ENCODE measurements at places on chromosomes 7 and 10.
A peak's percentile ranks its signal among the peaks of the same experiment; 100 is the strongest.

DNA sequence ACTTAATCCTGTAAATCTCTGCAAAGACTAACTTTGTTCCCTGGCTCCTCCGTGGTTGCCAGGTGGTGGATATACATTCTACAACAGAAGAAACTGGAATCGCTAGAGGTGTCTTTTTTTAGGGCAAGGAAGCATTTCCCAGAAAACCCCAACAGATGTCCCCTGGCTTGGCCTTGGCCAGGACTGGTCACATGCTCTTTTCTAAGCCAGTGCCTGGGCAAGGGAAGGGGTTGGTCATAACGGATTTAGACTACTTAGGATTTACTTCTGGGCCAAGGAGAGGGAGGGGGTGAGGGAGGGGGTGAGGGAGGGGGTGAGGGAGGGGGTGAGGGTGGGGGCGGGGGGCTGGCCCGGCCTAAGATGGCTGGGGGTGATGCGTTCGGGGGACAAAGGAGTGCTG lies 105.7 kb downstream of the SNX10 start:
- no peak for DNase-seq

GRCh38 chr7:94145602-94146001 lies 141.4 kb upstream of the BET1 start:
- peak; percentile 19 for DNase-seq

DNA sequence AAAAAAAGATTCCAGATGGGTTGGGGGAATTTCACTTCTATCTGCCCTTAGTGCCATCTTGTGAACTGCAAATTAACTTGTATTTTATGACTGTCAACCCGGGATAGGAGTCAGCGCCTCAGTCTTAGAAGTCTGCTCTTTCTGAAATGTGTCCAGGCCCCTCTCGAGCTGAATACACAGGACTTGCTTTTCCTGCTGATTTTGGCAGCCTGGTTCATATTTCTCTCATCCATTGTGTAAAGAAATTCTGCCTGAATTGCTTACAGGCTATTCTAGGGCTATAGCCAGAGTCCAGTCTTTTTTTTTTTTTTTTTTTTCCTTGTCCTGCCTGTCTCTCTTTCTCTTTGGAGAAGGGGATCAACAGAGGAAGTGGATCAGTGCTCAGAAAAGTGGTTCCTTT lies 24.6 kb downstream of the GATA3 start:
- no peak for DNase-seq

DNA sequence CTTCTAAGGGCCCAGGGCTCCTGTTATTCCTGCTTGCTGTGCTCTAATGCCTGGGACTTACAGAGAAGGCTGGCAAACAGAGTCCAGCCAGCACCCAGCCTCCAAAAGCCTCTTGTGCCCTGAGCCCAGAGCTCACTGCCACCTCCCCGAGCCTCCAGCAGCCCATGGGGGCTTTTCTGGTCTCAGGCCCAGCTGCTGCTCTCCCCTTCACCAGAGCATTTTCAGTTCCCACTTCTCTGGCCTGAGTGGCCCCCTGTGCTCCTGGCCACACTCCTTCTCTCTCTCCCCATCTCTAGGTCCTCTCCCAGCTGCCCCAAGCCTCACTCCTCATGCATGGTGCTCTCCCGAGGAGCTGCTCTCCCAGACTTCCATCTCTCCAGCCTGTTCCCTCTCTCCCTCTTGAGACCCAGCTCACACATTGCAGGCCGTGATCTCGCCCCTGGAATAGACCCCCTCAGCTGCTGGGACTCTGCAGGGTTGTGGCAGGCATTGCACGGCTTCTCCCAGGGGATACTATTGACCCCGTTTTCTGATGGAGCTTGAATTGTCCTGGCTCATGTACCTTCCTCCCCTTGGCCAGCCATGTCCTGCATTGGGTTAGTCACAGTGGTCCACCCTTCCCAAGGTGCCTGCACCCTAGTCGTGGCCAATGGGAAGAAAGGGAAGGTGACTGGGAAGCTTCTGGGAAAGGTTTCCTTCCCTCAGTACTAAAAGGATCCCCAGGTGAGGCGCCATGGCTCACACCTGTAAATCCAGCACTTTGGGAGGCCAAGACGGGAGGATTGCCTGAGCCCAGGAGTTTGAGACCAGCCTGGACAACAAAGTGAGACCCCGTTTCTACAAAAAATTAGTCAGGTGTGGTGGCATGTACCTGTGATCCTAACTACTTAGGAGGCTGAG lies 9.0 kb upstream of the RASSF4 start:
- no peak for DNase-seq

DNA sequence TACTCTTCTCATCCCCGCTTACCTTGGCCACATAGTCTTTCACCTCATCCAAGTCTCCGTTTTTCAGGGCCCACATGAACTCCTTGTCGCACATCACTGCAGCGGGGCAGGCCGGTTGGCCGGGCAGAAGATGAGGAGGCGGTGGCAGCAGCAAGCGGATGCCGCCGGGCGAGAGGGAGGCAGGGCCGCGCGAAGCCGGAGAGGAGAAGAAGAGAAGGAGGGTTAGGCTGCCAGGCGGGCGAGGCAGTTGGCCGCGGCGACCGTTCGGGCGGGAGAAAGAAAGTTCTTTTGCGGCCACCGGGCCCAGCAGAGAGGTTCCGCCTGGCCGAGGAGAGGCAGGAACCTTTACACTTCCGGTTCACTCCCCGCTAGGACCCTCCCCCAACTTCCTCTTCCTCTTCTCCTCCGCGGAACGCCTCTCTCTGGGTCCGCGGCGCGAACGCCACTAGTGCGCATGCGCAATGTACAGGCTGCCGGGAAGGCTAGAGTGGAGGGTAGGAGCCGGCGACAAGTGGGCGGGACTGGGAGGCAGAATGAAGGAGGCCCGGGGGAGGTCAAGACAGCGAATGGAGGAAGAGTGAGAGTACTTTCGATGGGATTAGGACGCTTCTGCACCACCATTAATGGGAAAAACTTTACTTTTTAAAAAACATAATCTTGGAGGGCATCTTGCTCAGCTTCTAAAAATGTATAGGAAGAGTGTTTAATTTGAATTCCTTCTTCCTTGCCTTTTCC lies at the start of gene MTPN:
Gene MTPN (minus strand): TSS at position 353 of the 735 bp plus-strand sequence. CDS start 259 bp downstream, at position 94.
- peak; percentile 97 for DNase-seq

DNA sequence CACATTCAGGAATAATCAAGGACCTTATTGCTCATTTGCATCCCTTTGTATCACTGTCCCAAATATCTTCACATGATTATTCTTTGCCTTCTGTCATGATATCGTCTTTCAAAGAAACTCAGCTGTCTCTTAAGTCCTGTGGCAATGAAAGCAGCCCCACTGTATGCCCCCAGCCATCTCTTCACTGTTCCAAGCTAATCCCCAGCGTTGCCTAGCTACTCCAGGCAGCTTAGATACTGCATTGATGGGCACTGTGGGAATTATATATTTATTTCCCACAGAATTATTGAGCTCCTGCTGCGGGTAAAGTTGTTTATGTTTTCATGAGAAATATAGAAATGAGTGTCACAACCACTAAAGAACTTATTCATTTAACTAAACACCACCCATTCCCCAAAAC lies 38.8 kb downstream of the SND1 start:
- no peak for DNase-seq

- peak; percentile 15 for DNase-seq
Measured at GRCh38 chr10:21814866-21815265, 188.7 kb downstream of the DNAJC1 start.

- peak; percentile 22 for DNase-seq
Measured at GRCh38 chr10:3499120-3499519, 285.9 kb downstream of the KLF6 start.

DNA sequence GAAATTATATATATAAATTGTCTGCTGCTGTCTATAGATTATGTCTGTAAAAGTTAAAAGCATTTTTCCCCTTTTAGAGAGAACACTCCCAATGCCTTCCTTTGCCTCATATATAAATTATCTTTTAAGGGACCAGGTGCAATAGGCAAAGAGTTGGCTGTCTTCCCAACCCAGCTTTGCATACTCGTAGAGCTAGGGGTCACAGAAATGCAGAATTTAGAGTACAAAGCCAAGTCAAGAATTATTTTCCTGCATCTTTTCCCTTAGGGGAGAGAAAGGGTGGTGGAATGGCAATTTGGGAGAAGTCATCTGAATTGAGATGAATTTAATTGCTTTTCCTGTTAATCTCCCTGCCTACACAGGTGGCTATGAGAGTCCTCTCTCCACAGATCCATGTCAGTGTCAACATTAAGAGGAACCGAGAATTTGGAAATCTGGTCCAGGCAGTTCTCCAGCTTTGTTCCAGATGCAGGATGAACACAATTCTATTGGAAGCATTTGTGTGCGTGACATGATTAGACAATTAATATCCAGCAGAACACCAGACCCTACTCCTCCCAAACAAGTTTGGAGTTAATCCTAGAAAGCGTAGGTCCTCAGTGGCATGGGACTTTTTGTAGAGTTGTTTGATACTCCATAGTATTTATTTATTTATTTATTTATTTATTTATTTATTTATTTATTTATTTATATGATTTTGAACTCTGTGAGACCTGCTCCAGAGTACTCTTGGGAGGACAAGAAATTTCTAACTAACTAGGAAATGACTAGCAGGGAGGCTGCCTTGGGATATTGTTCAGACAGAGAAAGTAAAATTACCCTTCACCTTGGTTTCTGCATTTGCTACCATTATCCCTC lies 80.3 kb upstream of the SKAP2 start:
- DNase-seq = no peak

GRCh38 chr10:77638321-77639101 lies 903 bp upstream of the KCNMA1 start:
- DNase-seq = peak; percentile 42

- DNase-seq = no peak
Measured at GRCh38 chr7:68604541-68604940, 993.7 kb upstream of the AUTS2 start.

- peak; percentile 53 for DNase-seq
Measured at GRCh38 chr10:110498087-110498981, 627 bp downstream of the DUSP5 start.

- DNase-seq = no peak
Measured at GRCh38 chr10:49279015-49279880, 19.7 kb upstream of the C10orf71 start.

- peak; percentile 74 for DNase-seq
Measured at GRCh38 chr10:102627736-102628293, 16.5 kb upstream of the TRIM8 start.

GRCh38 chr10:104938031-104938430 lies 296.9 kb downstream of the SORCS3 start:
- no peak for DNase-seq

DNA sequence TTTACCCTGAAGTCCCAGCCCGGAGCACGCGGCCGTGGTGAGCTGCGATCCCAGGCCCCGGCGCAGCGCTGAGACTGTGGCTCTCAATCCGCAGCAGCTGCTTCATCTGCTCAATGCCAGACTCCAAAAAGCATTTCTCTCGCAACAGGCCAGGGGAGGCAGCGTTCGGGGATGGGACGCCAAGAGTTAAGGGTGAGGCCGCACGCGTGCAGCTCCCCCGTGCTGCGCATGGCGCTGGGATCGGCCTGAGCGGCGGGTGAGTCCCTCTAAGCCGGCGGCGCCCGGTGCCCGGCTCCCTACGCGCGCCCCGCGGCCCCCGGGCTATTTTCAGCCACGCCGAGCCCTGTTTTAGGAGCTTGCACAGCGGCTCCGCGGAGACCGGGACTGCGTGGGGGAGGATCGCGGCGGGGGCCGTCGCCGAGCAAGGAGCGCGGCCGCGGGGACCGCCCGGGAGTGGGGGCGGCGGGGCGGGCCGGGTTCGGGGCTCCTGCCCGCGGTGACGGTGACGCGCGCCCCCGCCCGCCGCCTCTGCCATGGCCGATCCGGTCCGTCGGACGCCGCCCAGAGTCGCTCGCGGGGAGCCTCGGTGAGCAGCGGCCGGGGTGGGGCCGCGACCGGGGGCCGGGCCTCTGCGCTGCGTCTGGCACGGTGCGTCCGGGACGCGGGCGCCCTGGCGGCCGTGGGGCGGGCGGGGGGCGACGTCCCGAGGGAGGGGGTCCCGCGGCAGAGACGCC lies 29.4 kb upstream of the JAKMIP3 start:
- DNase-seq = peak; percentile 17

- DNase-seq = no peak
Measured at GRCh38 chr7:2431260-2431867, 28.0 kb downstream of the CHST12 start.

- peak; percentile 97 for DNase-seq
Measured at GRCh38 chr7:129831424-129832058, 121.2 kb downstream of the UBE2H start.

- no peak for DNase-seq
Measured at GRCh38 chr7:101250324-101250723, 5.4 kb upstream of the FIS1 start.

GRCh38 chr7:37686556-37687345 lies 3.2 kb downstream of the GPR141 start:
- DNase-seq = no peak

- no peak for DNase-seq
Measured at GRCh38 chr7:46746695-46747687, 825.9 kb upstream of the IGFBP3 start.

DNA sequence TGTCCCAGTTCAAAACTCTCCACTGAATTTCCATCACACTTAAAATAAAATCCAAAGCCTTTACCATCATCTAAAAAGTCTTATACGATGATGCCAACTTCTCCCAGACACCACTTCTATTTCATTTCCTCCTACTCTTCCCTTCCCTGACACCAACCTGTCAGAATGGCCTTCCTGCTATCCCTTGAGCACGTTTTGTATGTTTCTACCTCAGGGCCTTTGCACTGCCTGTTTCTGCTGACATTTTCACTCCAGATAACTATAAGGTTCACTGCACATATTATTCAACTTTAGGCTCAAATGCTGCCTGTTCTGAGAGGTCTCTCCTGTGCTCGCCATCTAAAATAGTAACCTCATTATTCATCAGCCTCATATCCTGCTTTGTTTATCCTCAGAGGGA lies 269.6 kb downstream of the HTR7 start:
- DNase-seq = no peak

DNA sequence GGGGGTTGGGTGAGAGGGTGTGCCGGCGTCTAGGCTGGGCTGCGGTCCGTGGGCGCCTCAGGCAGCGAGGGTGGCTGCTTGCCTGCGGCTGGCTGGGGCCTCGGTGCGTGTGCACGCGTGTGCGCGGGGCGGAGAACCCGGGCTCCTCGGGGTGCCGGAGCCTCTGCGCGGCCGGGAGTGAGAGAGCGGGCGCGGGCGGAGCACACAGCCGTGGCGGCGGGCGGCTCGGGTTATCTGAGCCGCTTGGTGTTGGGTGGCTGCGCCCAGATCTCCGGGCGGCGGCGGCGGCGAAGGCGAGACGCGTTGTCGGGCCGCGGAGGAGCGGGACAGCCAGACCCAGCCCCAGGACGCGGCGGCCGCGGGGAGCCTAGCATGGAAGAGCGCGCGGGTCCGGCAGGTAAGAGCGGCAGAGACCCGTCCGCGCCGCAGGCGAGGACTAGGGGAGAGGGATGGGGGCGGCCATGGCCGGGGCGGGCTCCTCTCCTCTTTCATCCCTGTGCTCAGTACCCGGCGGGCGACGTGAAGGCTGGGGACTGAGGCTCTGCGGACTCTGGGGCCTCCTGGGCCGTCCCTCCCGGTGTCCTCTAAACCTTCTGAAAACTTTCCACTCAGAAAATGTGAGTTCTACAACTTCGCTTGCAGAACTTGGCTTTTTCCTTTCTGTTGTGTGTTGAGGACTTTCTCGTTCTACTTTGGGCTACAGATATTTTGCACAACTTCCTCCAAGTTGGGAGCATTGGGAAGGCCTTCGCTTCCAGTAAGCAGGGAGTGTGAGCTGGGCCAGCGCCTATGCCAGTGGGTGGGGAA lies 9.8 kb upstream of the PAX2 start:
- no peak for DNase-seq

GRCh38 chr10:79191951-79192676 lies 123.3 kb downstream of the ZMIZ1 start:
- no peak for DNase-seq

All from fibroblast of upper back skin (primary cell).